ENCODE measurements at places on chromosomes 7 and 10.

GRCh38 chr10:5196702-5197113 is at the start of gene AKR1C4:
AKR1C4 (plus strand) TSS chr10:5196837; CDS start chr10:5196868, 31 bp downstream.
- no peak for DNase-seq

GRCh38 chr10:24826009-24826408 is 102.3 kb upstream of the ARHGAP21 start:
- DNase-seq = no peak

DNA sequence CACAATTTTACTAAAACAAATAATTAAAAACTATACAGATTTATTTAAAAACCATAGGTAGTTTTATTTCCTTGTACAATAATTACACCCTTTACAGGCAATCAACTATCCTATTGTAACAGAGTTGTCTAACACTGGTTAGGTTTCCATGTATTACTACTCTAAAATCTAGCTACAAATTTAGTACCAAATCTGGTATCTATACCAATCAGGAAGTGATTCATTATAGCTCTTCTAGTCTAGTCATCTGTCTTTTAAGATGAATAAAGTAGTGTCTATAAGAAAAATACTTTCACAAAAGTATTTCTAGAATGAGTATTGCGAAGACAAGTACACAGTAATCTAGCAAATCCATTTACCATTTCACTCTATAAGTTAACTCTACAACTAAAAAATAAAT is 16.9 kb downstream of the ZNF800 start:
- no peak for DNase-seq

- no peak for DNase-seq
Observed at GRCh38 chr10:119496273-119496672, 46.2 kb downstream of the RGS10 start.

GRCh38 chr10:58971796-58972491 is 204.5 kb upstream of the PHYHIPL start:
- no peak for DNase-seq

- DNase-seq = no peak
Observed at GRCh38 chr10:6494936-6495592, 85.0 kb downstream of the PRKCQ start.

GRCh38 chr7:144174613-144175012 is 8.7 kb upstream of the CTAGE4 start:
- no peak for DNase-seq

- DNase-seq = no peak
Observed at GRCh38 chr10:97849687-97850402, at the start of gene GOLGA7B. GOLGA7B (plus strand) TSS chr10:97849843; CDS start chr10:97850304, 461 bp downstream.

- DNase-seq = no peak
Observed at GRCh38 chr7:18689551-18689950, 194.0 kb downstream of the HDAC9 start.

- DNase-seq = no peak
Observed at GRCh38 chr10:99331207-99331803, 2.1 kb downstream of the CNNM1 start.

DNA sequence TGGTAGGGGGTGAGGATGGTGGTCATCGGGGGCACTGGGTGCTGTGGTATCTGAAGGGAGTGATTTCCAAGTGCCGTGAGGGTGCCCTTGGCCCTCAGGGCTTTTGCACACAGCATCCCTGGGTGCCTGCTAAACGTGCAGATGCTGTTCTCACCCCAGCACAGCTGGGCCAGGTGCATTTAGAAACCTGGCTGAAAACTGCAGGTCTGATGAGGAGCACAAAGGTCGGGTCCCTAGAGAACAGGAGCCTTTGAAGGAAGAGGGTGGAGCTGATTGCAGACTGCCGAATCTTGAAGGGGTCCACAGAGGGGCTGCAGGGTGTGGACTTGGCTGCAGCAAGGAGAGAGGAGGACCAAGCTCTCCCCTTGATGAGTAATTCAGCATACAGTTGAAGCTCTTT is 32.0 kb downstream of the ZMIZ1 start:
- no peak for DNase-seq

- DNase-seq = no peak
Observed at GRCh38 chr10:24278176-24278889, 69.4 kb downstream of the KIAA1217 start.

- no peak for DNase-seq
Observed at GRCh38 chr10:114042895-114043531, 653 bp upstream of the ADRB1 start.

- no peak for DNase-seq
Observed at GRCh38 chr10:20202337-20202736, 386.1 kb downstream of the PLXDC2 start.

DNA sequence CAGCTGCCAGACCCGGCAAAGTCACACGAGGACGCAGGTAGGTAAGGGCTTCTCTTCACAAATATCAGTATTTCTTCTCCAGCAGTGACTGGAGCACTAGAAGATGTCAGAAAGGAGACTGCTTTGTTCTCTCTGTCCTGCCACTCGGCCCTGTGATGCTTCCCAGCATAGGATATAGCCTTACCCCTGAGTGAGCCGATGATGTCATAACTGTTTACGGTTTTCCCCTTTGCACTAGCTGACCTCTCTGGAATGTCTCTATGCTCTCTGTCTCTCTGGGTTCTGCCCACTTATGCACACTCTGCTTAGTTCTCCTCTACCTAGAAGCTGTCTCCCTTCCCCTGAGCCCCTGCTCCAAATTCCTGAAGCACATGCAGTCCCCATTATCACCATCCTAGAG is 167.5 kb upstream of the PODXL start:
- DNase-seq = no peak

DNA sequence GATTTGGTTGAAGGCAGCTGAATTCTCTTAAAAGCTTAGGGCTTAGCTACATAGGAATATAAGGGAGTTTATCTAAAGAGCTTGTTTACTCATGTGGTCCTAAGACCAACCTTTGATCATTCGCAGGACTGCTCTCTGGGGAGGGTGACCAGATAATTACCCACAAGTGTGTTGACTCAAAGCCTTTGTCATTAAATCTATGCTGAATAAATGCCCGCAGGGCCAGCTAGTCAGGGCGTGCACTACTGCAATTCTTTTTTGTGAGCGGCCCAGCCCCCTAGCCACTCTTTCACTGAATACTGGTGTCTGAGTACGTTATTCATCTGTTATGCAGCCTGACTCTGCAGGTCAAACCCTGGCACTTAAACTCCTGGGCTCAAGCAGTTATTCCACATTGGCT is 69.6 kb downstream of the AKAP9 start:
- no peak for DNase-seq

- no peak for DNase-seq
Observed at GRCh38 chr7:1052031-1052818, 7.9 kb downstream of the GPR146 start.

GRCh38 chr10:99431190-99431760 is 851 bp upstream of the GOT1 start:
- no peak for DNase-seq

DNA sequence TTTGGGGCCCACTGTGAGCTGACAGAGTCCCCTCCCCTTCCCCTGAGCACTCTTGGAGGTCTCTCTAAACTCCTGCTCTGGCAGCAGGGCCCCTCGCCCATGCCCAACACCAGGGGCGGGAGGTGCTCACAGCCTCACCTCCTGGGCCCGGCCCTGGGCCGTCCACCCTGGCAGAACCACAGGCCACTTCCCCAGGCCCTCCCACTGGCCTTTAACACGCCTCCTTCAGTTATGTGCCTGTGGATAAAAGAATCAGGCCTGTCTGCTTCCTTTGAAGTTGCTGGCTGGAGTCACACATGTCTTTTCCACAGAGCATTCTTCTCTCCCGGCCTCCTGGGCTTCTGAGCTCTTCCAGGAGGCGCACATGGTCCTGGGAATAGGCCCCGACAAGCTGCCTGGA is 10.2 kb downstream of the MYL10 start:
- DNase-seq = no peak

- DNase-seq = no peak
Observed at GRCh38 chr7:27351137-27351536, 108.5 kb downstream of the EVX1 start.

GRCh38 chr10:126235979-126236851 is 152.1 kb downstream of the ADAM12 start:
- no peak for DNase-seq

- DNase-seq = no peak
Observed at GRCh38 chr7:114183311-114184088, 231.1 kb upstream of the FOXP2 start.

- DNase-seq = no peak
Observed at GRCh38 chr7:155590215-155591018, 44.1 kb upstream of the CNPY1 start.

DNA sequence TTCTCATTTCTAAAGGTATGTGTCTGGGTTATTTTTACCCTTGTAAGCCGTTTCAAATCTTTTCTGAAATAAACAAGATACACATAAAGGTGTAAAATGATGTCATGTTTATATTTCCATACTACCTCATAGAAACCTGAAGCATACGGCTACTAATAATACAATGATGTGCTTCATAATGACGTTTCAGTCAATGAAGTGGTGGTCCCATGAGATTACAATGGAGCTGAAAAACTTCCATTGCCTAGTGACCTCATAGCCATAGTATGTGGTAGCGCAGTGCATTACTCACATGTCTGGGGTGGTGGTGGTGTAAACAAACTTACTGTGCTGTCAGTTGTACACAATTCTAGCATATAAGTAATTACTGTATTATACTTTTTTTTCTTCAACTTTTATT is 24.9 kb downstream of the EPDR1 start:
- DNase-seq = no peak

GRCh38 chr10:20215547-20216152 is 399.4 kb downstream of the PLXDC2 start:
- DNase-seq = no peak

- no peak for DNase-seq
Observed at GRCh38 chr7:54812756-54813322, 53.8 kb upstream of the SEC61G start.

DNA sequence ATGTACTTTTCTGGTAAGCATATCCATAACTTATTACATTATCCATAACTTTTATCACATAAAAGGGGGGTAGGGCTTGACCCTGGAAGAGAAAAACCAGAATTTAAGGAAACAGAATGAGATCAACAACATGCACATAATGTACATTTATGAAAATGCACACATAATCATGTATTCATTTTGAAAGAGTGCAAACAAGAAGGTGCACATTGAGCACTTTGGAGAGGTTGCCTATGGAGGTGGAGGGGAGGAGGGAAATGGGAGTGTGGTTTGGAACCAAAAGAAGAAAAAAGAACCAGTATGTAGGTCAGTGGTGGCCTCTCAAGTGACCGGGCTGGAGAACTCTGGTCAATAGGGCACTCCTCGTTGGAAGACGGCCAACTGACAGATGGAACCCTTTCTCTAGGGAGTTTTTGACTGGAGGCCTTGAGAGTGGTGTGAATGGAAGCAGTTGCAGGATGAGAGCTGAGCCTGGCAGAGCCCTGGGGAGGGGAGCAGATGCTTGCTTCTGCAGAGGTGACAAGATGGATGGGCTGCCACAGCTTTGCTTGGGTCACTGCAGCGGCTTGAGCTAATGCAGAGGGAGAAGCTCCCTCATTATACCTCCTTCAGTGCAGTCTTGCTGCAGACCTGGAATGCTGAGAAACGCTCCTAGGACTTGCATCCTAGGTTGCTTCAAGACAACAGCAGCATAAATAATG is 192.7 kb downstream of the SEC23IP start:
- DNase-seq = no peak

GRCh38 chr7:1862560-1862959 is 192.5 kb downstream of the ELFN1 start:
- DNase-seq = no peak

DNA sequence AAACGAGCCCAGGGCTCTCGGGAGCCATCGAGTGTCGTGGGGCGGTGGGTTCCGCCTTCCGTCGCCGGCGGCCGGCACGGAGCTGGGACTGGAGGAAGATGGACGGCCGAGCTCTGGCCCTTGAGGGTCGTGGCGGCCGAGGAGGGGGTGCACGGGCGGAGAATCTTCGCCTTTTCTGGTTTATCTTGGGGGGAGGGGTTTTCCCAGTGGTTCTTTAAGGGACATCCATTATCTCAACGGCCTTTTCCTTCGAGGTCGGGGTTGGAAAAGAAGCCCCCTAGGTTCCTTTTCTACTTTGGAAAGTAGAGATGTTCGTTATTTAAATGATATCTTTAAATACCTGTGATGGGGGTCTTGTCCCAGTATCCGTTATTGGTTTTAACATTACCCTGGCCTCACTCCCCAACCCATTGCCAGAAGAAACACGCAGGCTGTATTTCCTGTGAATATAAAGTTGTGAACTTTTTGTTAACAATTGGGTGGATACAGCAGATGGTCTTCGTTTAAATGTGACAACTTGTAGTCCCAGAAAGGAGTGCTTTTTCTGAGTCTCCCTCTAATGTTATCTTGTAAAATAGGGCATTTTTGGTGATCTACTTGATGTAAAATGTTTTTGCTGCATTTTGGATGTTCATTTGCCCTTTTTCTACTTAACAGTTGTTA is 765 bp downstream of the CCAR1 start:
- no peak for DNase-seq

DNA sequence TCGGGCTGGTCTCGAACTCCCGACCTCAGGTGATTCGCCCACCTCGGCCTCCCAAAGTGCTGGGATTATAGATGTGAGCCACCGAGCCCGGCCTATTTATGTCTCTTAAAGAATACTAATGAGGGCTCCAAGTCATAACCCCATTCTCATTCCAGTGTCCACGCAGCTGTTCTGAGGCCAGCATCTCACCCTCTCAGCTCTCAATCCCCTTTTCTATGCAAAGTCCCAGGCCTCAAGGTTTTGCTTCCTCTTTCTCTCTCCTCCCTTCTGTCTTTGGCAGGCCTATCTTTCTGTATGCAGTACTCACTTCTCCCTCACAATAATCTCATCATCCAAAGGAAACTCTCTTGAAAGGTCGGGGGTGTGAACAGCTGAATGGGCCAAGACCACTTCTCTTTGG is 28.0 kb upstream of the VSIR start:
- DNase-seq = no peak

DNA sequence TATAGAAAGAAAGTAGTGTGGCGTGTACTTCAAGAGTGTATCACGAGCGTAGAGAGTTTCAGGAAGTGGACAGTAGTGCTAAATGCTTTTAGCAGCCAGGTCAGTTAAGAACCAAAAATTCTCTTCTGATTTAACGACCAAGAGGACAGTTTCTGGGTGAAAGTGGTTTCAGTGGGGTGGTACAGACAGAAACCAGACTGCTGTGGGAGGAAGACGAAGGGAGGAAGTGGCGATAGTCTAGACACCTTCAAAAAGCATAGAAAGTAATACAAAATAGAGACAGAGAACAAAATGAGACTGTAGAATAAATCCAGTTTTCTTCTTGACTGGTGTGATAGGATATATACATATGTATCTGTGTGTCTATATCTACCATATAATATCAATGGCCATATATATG is 93.5 kb downstream of the MBL2 start:
- DNase-seq = no peak

- DNase-seq = no peak
Observed at GRCh38 chr10:117431160-117431559, 55.9 kb upstream of the PDZD8 start.

DNA sequence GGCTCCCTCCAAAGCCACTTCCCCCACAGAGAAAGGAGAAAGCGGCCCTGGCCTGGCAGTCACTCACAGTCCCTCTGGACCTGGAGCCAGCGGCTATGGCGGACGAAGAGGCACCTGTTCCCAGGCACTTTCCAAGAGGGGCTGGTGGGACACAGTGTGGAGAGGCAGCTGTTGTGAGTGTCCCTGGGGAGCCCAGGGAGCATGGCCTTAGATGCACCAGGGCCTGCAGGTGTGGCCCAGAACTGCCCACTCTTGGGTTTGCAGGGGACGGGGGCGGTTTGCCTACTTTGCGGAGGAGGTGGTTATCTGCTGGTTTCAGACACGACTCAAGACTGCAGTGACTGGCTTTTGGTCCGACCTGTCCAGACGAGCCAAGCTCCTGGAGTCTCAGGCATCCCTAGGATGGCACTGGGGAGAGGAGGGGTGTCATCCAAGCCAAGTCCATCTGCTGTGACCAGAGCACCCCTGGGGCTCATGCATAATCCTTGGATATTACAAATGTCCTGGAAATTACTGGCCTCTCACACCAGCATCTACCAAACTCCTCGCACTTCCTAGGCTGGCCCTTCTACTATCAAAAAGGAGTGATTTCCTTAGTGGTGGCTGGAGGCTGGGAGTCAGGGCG is 18.4 kb downstream of the CTBP2 start:
- DNase-seq = no peak
